WTC11 (cell line): ENCODE measurements at places on chromosomes 1 and 21. TPM values are rescaled to one million over a fixed set of nuclear protein-coding genes. Genes with fewer than 3 reads are reported as not detected.

- no peak for DNase-seq
These were observed 61.3 kb upstream of the CACYBP start for GRCh38 chr1:174938281-174939007.

DNA sequence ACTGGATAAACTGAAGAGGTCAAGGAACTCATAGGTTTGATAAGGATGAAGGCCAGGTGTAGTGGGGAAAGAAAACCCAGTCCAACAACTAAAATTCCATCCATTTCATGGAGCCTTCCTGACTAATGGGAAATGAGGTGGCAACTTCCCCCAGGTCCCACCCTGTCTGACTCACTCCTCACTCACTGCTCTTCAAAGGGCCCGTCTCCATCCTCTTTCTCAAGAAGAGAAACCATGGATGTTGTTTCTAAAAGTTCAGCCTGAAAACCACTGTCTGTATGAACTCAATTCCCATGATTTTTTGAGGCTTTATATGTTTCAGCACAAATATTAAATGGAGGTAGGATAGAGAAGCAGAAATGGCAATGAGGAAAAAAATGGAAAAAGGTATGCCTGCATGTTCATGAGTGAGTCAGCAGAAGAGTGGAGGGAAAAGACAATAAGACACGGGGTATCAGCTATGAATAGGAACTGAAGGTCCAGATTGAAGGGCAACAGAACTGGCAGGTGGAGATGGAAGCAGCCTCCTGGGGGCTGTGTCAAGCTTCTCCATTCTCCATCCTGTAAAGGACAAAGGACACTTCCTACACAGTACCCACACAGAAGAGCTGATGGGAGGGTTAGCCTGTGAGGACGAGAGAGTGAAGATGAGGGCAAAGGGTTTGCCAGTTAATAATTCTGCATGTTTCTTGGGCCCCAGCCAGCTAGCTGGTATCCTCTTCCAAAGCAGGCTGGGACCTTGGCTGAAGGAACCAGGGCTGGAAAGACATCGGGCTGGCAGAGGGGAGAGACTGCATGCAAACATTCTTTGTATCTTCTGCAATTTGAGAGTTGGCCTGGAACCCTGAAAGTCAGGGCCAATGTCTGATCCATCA, 5.5 kb upstream of the ELOVL1 start:
- no peak for DNase-seq

DNA sequence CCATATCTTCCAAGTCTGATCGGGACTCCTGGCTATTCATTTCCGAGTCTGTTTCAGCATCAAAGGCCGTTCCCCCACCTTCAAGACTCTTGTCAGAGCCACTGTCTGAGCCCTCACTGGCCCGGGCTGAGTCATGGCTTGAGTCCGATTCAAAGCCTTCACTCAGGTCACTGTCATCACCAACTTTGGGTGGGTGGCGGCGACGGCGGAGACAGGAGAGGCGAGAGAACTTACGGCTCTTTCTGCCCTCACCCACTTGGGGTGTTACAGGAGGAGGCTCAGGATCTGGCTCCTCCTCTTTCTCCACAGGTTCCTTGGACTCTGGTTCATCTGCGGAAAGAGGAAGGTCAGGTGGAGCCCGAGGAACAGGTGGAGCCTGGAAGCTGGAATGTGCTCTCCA, 16.6 kb downstream of the SMG5 start:
- DNase-seq = no peak

- DNase-seq = no peak
These were observed 214.0 kb downstream of the LMO4 start for GRCh38 chr1:87542697-87543096.

DNA sequence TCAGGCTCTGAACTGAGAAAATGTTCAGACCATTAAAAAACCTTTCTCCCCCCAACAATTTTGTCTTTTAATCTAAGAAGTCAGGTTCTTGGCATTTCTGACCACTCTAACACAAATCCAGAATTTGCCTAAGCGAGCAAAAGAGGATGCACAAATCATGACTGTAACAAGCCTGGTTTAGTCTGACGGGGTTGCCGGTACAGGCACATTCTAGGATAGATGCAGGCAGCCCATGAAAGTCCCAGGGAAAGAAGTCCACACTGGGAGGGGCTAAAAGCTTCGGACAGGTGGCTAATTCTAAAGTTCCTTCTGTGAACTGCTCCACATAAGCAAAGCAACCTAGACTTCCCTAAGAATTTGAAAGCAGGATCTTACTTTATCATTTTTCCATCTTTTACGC, 48.0 kb upstream of the KCNE1 start:
- DNase-seq = no peak

- no peak for DNase-seq
These were observed 15.9 kb downstream of the BCAN start for GRCh38 chr1:156657741-156658319.

DNA sequence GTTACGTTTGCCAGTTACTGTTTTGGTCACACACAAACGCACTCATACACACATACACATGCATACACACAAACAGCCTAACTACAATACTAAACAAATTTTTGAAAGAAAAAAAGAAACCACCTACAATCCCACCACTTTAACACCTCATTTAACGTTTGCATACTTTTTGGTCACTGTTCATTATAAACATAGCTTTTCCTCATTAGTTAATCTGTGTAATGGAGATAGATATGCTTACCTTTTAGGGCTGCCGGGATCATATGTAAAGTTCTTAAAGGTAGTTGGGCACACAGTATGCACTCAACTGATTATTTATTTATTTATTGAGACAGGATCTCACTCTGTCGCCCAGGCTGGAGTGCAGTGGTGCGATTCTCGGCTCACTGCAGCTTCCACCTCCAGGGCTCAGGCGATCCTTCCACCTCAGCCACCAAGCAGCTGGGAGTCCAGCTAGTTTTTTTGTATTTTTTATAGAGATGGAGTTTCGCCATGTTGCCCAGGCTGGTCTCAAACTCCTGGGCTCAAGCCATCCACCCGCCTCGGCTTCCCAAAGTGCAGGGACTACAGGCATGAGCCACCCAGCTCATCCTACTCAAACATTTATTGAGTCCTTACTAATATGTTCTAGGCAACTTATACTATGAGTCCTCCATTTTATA, 677 bp upstream of the BCL10 start:
- no peak for DNase-seq

GRCh38 chr1:3553940-3554223, 57.4 kb downstream of the MEGF6 start:
- DNase-seq = no peak

DNA sequence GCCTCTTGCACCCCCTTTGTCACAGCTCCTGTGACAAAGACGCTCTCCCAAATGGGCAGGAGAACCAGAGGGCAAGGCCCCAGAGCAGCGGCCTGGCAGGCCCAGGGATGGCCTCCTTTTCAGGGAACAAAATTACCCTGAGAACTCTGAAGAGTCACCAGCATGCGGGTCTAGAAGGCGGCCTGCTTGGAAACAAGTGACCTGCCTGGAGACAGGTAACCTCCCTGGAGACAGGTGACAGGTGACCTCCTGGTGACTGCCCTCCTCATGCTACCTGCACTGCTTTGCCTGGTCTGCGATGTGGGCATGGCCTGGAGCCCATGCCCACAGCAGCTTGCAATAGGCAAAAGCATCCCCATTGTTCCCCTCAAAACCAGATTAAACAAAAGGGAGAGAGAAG, 86.5 kb upstream of the ZC3H12A start:
- no peak for DNase-seq

DNA sequence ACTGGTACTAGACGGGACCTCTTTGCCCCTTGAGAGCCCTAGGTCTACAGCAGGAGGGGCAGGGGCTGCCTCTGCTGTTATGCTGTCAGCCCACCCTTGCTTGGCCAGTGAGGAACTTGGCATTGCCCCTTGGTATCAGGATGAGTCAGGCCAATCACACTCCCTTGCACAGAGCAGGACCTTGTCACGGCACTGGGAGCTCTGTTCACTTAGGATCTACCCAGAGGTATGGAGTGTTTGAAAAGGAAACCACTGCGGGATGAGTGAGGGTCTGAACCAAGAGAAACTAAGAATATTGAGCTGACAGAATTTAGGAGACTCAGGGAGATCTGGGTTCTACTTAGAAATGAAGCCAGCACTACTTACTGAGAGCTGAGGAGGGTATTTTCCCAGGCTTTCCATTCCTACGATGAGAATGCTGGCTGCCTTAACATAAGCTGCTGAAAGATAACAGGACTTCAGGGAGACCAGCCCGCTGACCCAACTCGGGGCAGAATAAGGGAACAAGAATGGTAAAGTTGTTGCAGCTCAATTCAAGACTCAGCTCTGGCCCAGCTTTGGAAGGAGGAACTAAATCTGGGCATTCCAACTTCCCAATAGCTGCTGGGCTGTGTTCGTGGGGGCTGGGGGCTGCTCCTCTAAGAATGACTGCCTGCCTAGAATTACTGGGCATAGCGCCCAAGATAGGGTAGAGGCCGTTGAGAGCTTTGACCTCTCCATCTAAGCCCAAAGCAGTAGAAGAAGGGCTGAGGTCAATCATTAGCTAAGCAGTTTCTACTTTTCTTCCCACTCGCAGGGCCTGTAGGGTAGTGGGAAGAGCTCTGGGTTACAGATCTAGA, 1.5 kb downstream of the FABP3 start:
- no peak for DNase-seq

DNA sequence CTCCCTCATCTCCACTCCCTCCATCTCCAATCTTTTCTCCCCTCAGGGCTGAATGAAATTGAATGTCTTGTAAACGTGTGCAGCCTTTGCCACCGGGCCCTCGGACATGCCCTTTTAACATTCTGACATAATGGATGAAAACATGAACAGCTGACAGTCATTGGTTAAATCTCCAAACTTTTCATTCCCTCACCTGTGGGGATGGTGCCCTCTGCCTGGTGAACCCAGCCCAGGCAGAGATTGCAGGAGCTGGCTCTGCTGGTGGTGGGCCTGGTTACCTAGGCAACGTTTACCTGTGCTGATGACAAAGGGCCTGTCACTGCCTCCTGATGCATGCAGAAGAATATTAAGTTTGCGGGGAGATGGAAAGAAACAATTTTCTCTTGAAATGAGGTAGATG, 21.3 kb downstream of the ST6GALNAC3 start:
- peak; percentile 57 for DNase-seq

DNA sequence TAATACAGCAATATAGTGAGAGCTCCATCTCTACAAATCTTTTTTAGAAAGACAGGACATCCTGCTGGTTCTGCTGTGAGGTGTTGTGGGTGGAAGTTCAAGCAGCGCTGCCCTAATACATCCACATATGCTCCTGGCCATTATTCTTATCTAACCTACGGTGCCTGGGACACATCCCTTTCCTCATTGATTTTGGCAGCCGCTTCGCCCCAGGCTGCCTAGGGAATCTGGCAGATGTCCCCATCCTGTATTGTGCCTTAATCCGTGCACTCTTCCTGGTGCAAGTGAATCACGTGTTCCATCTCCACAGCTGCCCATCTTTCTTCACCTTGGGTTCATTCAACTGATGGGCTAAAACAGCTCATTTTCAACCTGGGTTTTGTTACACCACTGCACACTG, 3.1 kb upstream of the UBE2G2 start:
- no peak for DNase-seq

- DNase-seq = no peak
These were observed 25.4 kb upstream of the PARP1 start for GRCh38 chr1:226433341-226433720.

GRCh38 chr1:20962576-20963258, 175.6 kb upstream of the HP1BP3 start:
- no peak for DNase-seq

DNA sequence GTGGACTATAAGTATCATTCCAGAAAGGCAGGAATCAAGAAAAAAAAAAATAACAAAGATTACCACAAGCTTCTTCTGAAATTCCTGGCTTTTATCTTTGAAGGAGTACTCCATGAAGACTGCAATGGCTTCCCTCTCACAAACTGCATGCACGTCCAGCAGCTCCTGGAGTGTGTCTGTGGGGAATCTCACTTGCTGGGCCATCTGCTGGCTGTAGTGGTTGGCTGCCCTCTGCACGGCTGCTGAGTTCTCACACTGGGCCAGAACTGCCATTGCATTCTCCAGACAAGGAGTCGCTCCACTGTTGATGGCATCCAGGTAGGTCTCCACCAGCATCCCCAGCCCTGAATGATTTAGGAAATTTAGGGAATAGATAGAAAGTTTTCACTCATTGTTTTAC, 23.3 kb upstream of the GBP2 start:
- DNase-seq = peak; percentile 49

DNA sequence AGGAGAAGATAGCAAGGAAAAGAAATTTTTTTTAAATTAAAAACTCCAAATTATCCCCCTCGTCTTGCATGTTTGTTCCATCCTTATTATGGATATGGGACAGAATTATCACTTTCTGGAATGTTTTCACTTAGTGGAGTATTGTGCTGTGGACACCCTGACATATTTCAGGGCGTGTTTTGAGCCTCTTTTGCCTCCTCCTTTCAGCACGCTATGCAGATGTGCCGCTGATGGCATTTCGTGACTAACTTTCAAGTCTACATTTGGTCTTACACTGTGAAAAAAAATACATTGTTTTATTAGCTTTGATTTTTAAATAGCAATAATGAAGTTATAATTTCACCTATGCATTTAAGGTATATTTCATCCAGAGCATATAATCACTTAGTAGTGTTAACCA, 738.7 kb downstream of the LTN1 start:
- DNase-seq = no peak

DNA sequence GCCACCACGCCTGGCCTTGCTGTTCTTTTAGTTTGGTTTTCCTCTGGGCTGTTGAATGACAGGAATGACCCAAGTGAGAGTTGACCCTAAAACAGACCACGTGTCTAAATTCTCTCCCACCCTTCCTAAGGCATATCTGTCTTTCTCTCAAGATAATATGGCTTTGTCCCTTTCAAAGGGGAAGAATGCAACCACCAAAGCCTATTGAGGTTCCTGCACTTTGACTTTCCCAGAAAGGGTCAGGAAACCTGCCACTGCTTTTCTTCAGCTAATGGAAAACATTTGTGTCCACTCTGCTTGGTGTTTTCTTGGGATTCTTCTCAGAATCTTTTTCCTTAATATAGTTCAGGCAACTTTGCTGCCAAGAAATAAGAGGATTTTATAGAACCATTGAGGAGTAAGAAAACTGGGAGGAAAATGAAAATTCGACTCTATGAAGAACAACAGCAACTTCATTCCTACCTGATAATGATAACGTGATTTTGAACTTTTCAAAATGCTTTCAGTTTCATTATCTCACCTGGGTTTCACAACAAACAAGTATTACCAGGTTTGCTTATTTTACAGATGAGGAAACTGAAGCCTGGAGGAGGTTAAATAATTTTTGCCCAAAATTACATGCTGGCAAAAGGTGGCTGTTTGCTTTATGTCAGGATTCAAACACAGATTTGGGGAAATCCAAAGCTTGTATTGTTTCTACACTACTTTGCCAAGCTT, 6.9 kb downstream of the PLPP3 start:
- no peak for DNase-seq

- DNase-seq = no peak
These were observed 30.6 kb downstream of the KCND3 start for GRCh38 chr1:111958851-111959250.

GRCh38 chr21:16279731-16280581, 550.2 kb downstream of the USP25 start:
- peak; percentile 25 for DNase-seq

GRCh38 chr21:44304877-44305293, 5.0 kb downstream of the PFKL start:
- DNase-seq = peak; percentile 43

Gene KRTAP7-1
- not detected in 3 replicates for total RNA-seq

Gene ACTA1
- 0.78 to 1.5 TPM (median 0.96 TPM) in 3 replicates for total RNA-seq

Gene PCBP3
- total RNA-seq = 8.5 to 14.0 TPM (median 11.8 TPM) in 3 replicates

Gene PRRX1
- total RNA-seq = 0.14 to 0.31 TPM (median 0.14 TPM) in 3 replicates

Gene CCDC17
- total RNA-seq = 2.1 to 3.5 TPM (median 2.4 TPM) in 3 replicates
